Natural killer cell treated with Interleukin-12 subunit alpha and Interleukin-12 subunit beta and Interleukin-15 and Interleukin-18, amount 100 ng/mL, for 72 hours (primary cell): ENCODE measurements at places on chromosomes 2 and 18.

DNA sequence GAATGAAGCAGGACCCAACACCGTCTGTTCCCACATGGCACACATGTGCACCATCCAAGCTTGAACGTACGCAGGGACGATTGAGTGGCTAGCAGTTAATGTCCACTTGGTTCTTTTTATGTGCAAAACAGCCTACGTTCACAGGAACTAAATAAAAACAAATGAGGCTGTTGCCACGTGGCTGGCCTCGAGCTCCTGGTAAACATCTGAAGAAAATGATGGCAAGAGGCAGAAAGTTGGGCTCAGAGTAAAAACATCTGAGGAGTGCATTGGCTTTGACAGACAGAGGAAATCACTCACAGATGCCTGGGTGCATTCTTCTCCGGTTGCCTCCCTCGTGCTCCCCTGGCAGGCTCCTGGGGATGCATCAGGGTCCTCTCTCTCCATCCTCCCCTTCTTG is 177.9 kb downstream of the NRP2 start:
- DNase-seq, result no peak

DNA sequence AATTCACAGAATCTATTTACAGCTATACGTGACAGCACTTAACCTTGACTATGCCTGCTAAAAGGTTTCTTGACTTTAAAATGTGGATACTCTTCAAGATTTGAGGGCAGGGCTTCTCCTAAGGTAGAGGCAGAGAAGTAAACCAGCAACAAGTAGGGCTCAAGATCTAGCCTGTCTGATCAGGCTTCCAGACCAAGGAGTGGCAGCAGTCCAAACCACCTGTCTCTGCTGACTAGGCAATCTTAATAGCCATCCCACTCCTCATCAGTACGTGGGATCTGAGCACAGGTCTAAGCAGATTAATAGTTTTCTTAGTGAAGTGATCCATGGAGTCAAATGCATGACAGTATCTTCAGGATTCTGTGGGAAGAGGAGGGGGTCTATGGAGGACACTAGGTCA is 100.4 kb downstream of the GPD2 start:
- no peak for DNase-seq

DNA sequence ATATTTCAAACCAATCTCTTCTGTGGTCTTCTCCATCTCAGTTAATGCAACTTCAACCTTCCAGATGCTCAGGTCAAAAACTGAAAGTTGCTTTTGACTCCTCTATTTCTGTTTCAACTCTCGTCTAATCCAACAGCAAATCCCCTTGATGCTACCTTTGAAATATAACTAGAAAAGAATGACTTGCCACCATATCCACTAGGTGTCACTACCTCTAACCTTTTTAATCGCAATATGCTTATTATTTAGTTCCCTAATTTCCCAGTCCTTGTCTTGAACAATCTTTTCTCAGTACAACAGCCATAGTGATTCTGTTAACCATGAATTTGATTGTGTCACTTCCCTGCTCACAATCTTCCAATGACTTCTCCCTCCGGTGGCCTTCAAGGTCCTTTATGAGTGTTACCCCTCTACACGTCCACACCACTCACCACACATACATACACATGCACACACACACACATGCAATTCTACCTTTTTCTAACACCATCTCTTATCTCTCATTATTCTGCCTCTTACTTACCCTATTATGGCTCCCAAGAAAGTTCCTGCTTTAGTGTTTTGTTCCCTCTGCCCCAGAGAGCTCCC is 245.5 kb upstream of the KCNJ3 start:
- DNase-seq, result no peak

DNA sequence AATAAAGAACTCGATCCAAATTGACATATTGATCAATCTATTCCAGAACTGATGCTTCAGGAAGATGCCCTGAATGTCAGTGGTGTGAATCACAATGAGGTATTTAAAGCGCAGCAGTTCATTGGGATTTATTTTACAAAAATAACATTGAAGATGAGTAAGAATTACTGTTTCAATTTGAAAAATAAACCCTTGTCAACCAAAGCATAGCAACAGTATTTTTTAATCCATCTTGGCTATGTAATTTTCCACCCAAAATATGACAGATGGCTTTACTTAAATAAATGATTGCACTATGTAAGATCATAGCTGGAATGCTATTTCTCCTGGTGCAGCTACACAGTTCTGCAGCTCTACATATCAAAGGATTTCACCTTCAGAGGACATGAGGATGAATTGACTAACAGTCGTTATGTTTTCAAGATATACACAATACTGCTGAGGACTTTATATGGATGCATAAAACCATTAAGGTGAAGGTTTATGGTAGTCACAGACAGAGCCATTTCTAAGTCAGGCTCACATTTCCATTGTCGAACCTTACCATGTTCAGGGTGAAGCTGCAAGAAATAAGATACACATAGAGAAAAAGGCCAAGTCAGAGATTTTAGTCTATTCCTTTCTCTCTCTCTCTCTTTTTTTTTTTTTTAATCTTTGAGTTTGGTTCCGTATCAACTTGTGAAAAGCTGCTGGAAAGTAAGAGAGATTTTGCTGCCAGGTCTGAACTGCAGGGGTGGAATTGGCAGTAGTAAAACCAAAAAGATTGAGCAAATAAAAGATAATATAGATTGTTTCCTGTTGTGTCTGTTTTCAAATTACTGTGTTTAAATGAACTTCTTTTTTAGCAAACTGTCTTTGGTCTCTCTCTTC is 398.0 kb upstream of the CDH20 start:
- DNase-seq, result no peak

- no peak for DNase-seq
Measured at GRCh38 chr2:40409734-40410133, 42.2 kb downstream of the SLC8A1 start.

- no peak for DNase-seq
Measured at GRCh38 chr2:13543550-13543949, 826.8 kb downstream of the TRIB2 start.

DNA sequence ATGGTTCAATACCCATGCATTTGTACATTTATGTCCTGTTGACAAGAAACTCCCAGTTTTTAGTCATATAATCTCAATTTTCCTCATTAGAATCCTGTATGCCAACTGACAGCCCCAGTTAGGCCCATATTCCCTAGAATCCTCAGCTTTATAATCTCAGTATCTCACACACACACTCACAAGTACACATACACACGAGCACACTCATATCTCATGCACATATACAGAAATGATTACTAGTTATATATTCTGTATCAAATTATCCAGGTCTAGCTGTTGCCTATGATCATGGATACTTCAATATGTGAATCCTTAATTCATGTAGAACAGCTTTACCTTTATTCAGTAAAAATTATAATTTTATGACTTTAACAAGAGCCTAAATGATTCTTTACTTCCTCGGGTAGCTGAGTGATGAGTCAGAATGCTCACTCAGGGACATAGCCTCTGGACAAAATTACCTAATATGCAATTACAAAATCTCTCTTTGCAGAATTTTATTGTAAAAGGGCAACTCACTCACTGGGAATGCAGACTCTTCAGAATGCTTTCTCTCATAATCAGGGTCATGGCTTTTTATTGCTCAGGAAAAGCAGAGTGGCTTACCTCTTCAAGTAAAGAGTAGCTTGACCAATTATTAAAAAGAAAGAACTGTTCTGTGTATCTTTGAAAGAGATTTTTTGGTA is 193.6 kb upstream of the PIK3C3 start:
- no peak for DNase-seq

DNA sequence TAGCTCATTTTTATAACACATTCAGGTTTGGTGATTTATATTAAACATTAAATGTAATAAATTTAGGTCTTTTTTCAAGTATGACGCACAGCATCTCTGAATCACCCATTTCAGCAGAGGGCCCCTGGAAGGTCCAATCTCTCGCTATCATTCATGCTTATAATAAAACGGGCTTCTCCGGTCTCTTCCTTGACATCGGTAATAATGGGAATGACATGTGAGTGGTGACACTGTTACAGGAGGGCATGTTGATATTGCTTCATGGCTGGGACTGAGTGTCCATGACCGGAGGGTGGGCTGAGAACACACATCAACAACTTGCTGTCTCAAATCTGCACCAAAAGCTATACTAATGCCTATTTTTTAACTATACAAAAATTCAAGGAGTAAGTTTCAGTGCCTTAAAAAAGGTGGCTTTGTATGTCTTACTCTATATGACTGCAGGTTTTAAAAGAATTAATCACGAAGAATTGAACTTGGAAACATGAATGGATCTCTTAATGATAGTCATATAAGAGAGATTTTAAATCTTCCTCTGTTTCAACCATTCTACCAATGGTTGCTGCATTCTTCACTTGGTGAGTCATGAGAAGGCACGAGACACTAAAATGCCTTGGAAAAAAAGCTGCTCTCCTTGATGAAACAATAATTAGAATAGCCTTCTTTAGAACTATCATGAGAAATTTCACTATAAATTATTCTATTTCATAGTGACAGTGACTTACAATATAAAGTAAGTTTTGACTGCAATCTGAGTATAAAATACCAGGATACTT is 101.9 kb upstream of the NRP2 start:
- no peak for DNase-seq

- DNase-seq, result no peak
Measured at GRCh38 chr2:3805201-3805939, 102.0 kb downstream of the DCDC2C start.

DNA sequence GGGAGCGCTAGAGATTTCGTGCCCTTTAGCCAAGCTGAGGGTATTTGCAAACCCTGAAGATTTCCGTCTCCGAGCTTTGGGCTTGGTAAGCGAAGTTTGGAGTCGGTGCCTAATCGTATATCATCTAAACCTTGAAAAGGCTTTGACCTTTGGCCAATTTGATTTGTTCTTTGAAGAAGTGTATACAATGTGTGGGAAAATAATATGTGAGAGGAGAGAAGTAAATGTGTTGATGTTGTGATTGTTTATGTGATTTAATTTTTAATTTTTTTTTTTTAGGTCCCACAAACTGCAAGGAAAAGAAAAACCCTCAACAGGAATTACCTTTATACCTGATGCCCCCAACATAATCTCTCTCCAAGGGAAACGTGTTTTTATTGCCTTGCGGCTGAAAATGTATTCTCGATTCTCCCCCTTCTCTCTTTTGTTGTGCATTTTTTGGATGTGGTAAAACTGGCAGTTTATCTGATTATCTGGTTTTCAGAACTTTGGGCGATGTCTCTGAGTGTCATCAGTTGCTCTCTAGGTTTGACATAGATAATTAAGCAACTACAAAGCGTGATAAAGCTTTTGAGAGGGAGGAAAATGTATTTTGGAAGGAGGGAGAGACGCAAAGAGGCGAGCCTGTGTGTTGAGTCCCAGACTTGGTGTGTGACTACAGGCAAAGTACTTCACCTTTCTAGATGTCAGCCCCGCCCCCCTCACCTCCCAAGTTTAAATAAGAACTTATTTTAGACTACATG is 912 bp upstream of the FBXO11 start:
- no peak for DNase-seq
